ENCODE measurements at places on chromosomes 3 and 15.
A peak's percentile ranks its signal among the peaks of the same experiment; 100 is the strongest.

DNA sequence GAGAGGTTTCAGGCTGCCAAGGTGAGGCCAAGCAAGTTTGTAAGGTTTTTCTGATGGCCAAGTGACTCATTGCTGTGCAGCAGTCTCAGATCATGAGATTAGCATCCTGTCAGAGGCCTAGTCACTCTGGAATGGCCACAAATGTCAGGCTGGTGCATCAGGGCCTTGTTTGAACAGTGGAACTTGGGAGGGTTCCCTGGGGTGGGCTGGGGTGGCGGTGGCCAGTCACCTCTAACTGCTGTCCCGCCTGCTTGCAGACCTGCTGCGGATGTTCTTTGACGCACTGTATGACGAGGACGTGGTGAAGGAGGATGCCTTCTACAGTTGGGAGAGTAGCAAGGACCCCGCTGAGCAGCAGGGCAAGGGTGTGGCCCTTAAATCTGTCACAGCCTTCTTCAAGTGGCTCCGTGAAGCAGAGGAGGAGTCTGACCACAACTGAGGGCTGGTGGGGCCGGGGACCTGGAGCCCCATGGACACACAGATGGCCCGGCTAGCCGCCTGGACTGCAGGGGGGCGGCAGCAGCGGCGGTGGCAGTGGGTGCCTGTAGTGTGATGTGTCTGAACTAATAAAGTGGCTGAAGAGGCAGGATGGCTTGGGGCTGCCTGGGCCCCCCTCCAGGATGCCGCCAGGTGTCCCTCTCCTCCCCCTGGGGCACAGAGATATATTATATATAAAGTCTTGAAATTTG lies 2.8 kb upstream of the FAM131A start:
- H3K27me3 ChIP-seq: no peaks in the 10 kb centered on the region
- H3K36me3 ChIP-seq: peaks cover 19% of the 10 kb centered on the region
- no peak overlapping the region for H3K27ac ChIP-seq

DNA sequence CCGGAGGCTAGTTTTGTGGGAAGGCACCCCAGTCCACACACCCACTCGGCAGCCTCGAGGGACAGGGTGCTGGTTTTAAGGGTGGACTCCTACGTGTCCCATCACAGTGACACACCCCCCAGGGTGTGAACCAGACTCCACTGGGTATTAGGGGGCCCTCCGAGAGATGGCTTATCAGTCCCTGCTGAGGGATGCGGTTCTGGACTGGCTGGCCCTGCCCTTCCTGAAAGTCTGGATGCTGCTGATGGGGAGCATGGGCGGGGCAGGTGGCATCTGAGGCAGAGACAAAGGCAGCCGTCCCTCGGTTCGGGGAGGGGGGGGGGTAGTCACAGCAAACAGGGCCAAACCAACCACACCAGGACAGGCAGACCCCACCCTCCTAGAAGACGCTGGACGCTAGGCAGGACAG lies 939 bp upstream of the ULK3 start:
- DNase-seq: no peak
- no peak overlapping the region for H3K4me3 ChIP-seq
- no peaks in the 10 kb centered on the region for H3K36me3 ChIP-seq
- peaks cover 3% of the 10 kb centered on the region for H3K4me1 ChIP-seq

DNA sequence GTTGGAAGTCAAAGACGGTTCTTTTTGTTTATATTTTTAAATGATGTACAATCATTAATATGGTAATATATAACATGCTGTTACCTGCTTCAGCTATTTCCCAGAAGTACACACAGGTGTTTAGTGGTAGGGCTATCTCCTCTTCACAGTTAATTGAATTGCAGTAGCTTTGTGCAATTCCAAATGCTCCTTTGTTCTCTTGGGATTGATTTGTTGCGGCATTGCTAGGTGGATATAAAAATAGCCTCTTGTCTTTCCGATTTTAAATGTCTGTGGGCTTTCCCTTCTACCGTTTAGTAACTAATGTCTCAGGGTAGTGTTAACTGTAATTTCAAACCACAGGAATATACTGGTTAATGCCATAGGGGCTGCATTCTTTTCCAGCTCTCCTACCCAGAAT lies 307.6 kb upstream of the SLITRK3 start:
- H3K36me3 ChIP-seq: no peaks in the 10 kb centered on the region
- DNase-seq: no peak
- H3K27me3 ChIP-seq: no peaks in the 10 kb centered on the region
- no peaks in the 10 kb centered on the region for H3K4me1 ChIP-seq
- H3K4me3 ChIP-seq: no peak overlapping the region

DNA sequence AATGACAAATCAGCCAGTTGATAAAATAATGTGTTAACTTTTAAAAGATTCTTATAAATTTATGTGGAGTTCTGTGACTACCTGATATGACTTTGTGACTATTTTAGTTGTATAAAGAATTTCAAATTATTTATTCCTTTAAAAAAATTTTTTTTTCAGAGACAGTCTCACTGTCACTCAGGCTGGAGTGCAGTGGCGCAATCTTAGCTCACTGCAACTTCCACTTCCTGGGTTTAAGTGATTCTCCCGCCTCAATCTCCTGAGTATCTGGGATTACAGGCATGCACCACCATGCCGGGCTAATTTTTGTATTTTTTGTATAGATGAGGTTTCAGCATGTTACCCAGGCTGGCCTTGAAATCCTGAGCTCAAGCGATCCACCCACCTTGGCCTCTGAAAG lies 48.5 kb downstream of the MBNL1 start:
- H3K27ac ChIP-seq: no peak overlapping the region
- no peaks in the 10 kb centered on the region for H3K4me1 ChIP-seq
- no peak overlapping the region for H3K4me3 ChIP-seq
- no peak for DNase-seq

GRCh38 chr3:73203633-73204032 lies 142.2 kb downstream of the EBLN2 start:
- no peak overlapping the region for H3K27ac ChIP-seq
- DNase-seq: no peak
- H3K4me1 ChIP-seq: no peaks in the 10 kb centered on the region
- no peak overlapping the region for H3K4me3 ChIP-seq

DNA sequence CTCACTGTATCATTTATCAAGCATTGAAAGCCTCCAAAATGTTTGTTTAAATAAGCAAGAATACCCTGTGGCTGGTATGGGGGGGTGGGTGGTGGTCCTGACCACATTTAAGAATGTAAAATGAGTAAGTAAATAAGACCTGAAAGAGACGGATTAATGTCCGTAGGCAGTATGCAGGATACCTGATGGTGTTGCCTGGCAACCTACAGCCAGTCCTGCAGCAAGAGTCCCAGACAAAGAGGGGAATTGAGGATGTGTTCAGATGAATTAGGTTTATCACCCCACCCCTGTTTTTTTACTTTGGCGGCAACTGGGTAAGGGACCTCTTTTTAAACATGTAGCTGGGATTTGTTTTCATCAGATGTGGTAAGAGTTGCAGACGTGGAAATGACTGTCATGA lies 99.8 kb upstream of the BFSP2 start:
- H3K4me3 ChIP-seq: no peak overlapping the region
- DNase-seq: no peak
- no peak overlapping the region for H3K27ac ChIP-seq
- H3K4me1 ChIP-seq: peaks cover 2% of the 10 kb centered on the region
- no peaks in the 10 kb centered on the region for H3K27me3 ChIP-seq
- no peaks in the 10 kb centered on the region for H3K36me3 ChIP-seq

DNA sequence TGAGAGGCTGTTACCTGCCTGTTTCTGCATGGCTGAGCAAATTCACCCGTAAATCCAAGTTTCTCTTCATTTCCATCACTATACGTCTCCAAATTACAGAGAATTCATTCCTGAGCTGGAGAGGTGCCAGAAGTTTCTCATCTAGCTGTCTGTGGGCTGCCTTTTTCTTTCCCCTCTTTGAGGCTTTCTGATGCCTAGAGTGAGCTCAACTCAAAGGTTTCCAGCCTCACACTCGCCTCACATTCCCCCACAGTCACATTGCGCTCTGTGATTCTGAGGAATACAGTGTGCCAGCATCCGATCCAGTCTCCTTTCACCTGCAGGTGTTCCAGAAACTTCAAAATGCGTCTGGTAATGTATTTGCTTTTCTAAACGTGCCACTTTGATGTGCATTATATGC lies 267.2 kb downstream of the MFSD1 start:
- no peak for DNase-seq
- no peaks in the 10 kb centered on the region for H3K4me1 ChIP-seq
- no peak within 1 kb of the TSS for H3K4me3 ChIP-seq
- H3K27ac ChIP-seq: no peak within 1 kb of the TSS
- no peaks in the 10 kb centered on the region for H3K36me3 ChIP-seq

DNA sequence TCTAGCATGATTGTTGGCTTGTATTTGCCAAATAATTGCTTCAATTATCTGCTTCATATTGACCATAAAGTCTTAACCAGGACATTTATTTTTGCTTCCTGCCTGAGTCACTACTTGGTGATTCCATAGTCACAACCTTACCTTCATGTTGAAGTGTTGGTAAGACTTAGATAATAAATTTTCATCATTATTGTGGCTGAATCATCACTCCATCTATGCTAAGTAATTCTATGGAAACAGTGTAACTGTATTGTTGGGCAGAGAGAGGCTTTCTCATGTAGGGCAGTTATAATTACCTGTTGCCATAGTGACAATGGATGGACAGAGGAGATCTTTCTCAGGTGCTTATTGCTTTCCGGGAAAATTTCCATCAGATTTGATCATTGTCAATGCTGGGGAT lies 330.7 kb upstream of the LRRC3B start:
- no peaks in the 10 kb centered on the region for H3K4me1 ChIP-seq
- H3K27me3 ChIP-seq: no peaks in the 10 kb centered on the region
- no peak overlapping the region for H3K27ac ChIP-seq

GRCh38 chr3:195282961-195283360 lies 12.0 kb upstream of the XXYLT1 start:
- no peaks in the 10 kb centered on the region for H3K4me1 ChIP-seq
- H3K27me3 ChIP-seq: no peaks in the 10 kb centered on the region
- no peak overlapping the region for H3K4me3 ChIP-seq
- H3K27ac ChIP-seq: no peak overlapping the region
- no peak for DNase-seq
- no peaks in the 10 kb centered on the region for H3K36me3 ChIP-seq

- H3K36me3 ChIP-seq: no peaks in the 10 kb centered on the region
- H3K4me1 ChIP-seq: no peaks in the 10 kb centered on the region
- peak; percentile 4 for DNase-seq
- H3K27me3 ChIP-seq: no peaks in the 10 kb centered on the region
These were observed 832 bp downstream of the SLC41A3 start for GRCh38 chr3:126083138-126083445.

DNA sequence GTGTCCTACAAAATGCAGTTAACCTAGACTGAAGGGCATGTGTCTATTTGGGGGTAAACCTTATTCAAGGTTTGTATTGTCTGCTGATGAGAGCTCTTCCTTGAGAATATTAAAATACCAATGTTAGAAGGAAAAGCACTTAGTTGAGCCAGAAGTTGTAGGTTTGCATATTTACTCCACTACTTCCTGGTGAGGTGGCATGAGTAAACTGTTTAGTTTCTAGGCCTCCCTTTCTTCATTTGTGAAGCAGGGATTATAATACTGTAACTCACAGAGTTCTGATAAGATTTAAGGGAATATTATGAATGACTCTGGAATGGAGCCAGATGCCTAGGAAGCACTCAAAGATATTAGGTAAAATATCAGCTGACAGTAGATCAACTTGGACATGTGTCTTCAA lies 46.7 kb downstream of the CD200R1L start:
- H3K4me1 ChIP-seq: no peaks in the 10 kb centered on the region
- no peak overlapping the region for H3K27ac ChIP-seq
- H3K36me3 ChIP-seq: no peaks in the 10 kb centered on the region

DNA sequence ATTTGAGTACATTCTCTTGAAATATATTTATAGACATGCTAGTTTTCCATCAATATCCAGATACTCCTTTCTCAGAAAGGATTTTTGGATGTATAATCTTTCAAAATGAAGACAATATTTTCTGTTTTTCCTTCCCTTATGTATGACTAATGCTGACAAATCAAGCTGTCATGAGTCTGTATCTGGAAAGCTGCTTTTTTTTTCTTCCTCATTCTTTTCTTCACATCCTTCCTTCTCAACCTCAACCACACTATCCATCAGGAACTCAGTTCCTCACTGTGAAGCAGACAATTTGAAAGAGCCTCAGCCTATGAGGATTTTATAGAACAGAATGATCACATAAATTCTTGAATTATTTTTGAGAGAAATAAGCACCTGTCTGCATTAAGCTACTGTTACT lies 335.9 kb upstream of the EPHA6 start:
- no peaks in the 10 kb centered on the region for H3K27me3 ChIP-seq
- H3K4me1 ChIP-seq: no peaks in the 10 kb centered on the region
- no peak overlapping the region for H3K4me3 ChIP-seq
- DNase-seq: no peak
- H3K27ac ChIP-seq: no peak overlapping the region

GRCh38 chr3:171860830-171861535 lies 17.8 kb downstream of the TMEM212 start:
- no peak for DNase-seq
- no peak overlapping the region for H3K27ac ChIP-seq
- no peaks in the 10 kb centered on the region for H3K27me3 ChIP-seq
- H3K4me3 ChIP-seq: no peak overlapping the region

GRCh38 chr3:22469995-22470394 lies 719.0 kb upstream of the ZNF385D start:
- H3K27ac ChIP-seq: no peak overlapping the region
- no peak overlapping the region for H3K4me3 ChIP-seq
- H3K27me3 ChIP-seq: no peaks in the 10 kb centered on the region
- DNase-seq: no peak
- no peaks in the 10 kb centered on the region for H3K4me1 ChIP-seq

DNA sequence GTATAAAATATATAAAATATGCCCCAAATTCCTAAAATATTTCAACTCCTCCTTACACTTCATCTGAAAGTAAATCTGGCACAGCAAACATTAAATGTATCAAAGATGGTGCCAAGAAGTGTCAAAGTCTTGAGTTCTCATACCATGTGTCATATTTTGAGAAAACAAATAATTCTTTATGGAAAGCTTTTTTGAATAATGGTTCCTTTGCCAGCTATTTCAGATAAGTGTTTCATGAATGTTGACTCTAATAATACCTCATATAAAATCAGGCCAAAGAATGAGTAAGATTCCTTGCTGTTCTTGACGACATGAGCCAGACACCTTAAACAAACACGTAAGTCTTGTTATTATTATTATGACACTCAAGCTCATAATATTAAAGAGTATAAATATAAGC lies 30.3 kb upstream of the ZNF385D start:
- DNase-seq: no peak
- H3K4me3 ChIP-seq: no peak overlapping the region
- H3K36me3 ChIP-seq: no peaks in the 10 kb centered on the region
- no peaks in the 10 kb centered on the region for H3K27me3 ChIP-seq

GRCh38 chr3:10883478-10884234 lies 67.6 kb downstream of the SLC6A11 start:
- H3K4me3 ChIP-seq: no peak overlapping the region
- no peaks in the 10 kb centered on the region for H3K4me1 ChIP-seq
- peak; percentile 41 for DNase-seq

DNA sequence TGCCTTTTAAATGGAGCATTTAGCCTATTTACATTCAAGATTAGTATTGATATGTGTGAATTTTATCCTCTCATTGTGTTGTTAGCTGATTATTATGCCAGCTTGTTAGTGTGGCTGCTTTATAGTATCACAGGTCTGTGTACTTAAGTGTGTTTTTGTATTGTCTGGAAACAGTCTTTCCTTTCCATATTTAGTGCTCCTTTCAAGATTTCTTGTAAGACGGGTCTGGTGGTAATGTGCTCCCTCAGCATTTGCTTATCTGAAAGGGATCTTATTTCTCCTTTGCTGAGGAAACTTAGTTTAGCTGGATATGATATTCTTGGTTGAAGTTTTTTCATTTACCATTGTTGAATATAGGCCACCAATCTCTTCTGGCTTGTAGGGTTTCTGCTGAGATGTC lies 549.0 kb downstream of the EPHA3 start:
- no peaks in the 10 kb centered on the region for H3K4me1 ChIP-seq
- no peak for DNase-seq
- no peaks in the 10 kb centered on the region for H3K36me3 ChIP-seq
- H3K27me3 ChIP-seq: no peaks in the 10 kb centered on the region
- no peak overlapping the region for H3K4me3 ChIP-seq

Data from mesendoderm (in vitro differentiated cells).